ENCODE measurements at places on chromosomes 11 and 22.

GRCh38 chr11:125091247-125091876 is 20.1 kb downstream of the TMEM218 start:
- peak; percentile 50 for DNase-seq

- DNase-seq, result peak; percentile 8
Measured at GRCh38 chr22:40635940-40636379, 559 bp downstream of the MRTFA start.

DNA sequence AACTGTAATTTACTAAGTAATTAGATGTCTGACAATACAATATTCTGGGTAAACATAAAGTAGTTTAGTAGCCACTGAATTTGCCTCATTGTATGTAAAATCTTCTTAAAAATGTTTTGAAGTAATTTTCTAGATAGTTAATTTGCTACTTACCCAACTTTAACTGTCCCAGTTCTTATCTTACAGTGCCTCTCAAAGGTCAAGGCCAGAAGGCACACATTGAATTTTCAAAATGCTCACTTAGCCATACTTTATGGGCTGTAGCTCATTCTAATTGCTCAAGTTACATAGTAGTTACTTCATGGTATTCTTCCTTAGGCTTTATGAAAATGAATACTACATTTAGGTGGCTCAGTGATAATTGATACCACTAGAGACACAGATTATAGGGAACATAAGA is 666.6 kb downstream of the CNTN5 start:
- no peak for DNase-seq

- DNase-seq, result no peak
Measured at GRCh38 chr11:41458154-41458553, 1.3 kb downstream of the LRRC4C start.

DNA sequence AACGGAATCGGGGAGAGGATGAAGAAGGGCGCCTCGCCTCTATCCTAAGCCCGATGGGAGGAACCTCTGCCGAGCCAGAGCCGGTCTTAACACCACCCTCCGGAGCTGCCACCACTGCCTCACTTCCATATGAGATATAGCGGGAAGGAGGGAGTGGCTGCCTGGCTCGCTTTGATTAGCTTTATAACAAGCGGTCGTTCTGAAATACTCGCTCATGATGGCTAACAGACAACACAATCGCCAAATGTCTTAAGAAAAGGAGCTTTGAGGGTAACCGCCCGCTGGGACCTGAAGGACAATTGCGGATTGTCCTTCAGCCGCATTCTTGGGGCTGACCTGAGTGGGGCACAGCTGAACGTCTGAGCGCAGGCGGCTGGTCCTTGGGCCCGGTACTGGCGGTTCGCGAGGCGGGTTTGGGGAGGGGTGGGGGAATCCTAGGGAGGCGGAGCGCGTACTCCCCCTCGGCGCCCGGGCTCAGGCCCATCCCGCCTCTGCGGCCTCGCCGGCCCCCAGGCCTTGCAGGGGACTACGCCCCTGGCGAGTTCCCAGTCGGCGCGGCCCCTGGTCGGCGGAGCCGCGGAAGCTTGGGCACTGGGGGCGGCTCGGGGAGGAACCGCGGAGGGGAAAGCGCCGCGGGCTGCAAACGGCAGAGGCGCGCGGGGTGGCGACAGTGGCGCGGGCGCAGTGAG is at the start of gene PLAAT5:
Gene PLAAT5 (minus strand): TSS at position 617 of the 689 bp plus-strand sequence. CDS start 133 bp downstream, at position 484.
- peak; percentile 48 for DNase-seq

GRCh38 chr22:18091478-18091877 is 13.7 kb downstream of the PEX26 start:
- DNase-seq, result no peak

GRCh38 chr11:128290106-128290840 is 297.1 kb downstream of the ETS1 start:
- DNase-seq, result peak; percentile 63

DNA sequence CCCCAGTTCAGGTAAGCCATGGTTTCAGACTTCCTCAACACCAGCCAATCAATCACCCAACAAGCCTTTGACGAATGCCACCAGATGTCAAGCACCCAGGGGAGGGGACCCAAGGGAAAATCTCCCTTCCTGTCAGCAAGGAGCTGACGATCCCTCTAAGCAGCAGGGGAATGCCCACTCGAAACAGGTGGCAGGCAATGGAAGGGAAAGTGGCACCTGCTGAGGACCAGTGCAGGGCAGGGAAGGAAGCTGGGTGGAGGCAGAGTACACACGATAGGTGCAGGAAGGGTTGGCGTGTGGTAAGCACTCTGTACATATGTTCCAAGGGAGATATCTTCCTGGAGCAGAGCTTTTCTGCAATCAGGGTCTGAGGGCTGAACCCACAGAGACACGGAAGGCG is 11.7 kb upstream of the CREB3L1 start:
- no peak for DNase-seq

GRCh38 chr22:27295040-27295439 is 506.5 kb downstream of the MN1 start:
- no peak for DNase-seq

DNA sequence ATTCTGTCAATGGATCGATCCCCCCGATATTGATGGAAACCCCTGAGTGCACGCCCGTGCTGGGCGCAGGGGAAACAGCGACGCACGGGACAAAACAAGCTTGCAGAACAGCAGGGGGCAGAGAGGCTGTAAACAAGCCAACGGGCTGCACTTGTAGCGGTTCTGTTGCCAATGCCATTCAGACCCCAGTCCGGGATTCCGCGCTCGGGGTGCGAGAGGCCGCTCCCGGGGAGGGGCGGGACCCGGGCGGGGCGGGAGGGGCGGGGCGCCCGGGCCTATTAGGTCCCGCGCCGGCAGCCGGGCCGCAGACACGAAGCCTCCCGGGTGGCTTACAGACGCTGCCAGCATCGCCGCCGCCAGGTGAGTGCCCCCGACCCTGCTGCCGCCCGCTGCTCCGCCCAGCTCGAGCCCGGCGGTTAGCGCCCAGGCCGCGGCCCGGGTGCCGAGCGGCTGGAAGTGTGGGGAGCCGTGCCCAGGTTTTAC is at the start of gene BIK:
Gene BIK (plus strand): TSS at position 307 of the 483 bp plus-strand sequence. CDS start 13,273 bp downstream, outside the sequence.
- no peak for DNase-seq

GRCh38 chr11:70433966-70434812 is 35.9 kb downstream of the CTTN start:
- DNase-seq, result no peak
